AG04450 (cell line): ENCODE measurements at places on chromosomes 2 and 18. TPM values are rescaled to one million over a fixed set of nuclear protein-coding genes. Genes with fewer than 3 reads are reported as not detected.
A peak's percentile ranks its signal among the peaks of the same experiment; 100 is the strongest.

DNA sequence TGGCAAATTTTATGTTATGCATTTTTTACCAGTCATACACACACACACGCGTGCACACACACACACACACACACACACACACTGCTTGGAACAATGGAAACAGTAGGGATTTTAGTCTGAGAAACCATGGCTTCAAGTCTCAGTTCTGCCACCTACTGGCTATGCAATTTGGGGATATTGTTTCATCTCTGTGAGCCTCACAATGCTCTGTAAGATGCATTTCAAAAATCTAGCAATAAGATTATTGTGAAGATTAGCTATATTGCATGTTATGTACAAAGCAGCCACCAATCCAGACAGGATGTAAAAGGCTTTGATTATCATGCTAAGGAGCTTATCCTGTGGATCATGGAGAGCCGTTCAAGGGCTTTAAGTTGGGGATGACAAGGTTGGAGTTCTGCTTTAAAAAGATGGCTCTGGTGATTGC is 401.4 kb downstream of the NBAS start:
- peak; percentile 23 for DNase-seq

GRCh38 chr2:20184067-20184938 is 40.6 kb downstream of the SDC1 start:
- DNase-seq, result peak; percentile 43

DNA sequence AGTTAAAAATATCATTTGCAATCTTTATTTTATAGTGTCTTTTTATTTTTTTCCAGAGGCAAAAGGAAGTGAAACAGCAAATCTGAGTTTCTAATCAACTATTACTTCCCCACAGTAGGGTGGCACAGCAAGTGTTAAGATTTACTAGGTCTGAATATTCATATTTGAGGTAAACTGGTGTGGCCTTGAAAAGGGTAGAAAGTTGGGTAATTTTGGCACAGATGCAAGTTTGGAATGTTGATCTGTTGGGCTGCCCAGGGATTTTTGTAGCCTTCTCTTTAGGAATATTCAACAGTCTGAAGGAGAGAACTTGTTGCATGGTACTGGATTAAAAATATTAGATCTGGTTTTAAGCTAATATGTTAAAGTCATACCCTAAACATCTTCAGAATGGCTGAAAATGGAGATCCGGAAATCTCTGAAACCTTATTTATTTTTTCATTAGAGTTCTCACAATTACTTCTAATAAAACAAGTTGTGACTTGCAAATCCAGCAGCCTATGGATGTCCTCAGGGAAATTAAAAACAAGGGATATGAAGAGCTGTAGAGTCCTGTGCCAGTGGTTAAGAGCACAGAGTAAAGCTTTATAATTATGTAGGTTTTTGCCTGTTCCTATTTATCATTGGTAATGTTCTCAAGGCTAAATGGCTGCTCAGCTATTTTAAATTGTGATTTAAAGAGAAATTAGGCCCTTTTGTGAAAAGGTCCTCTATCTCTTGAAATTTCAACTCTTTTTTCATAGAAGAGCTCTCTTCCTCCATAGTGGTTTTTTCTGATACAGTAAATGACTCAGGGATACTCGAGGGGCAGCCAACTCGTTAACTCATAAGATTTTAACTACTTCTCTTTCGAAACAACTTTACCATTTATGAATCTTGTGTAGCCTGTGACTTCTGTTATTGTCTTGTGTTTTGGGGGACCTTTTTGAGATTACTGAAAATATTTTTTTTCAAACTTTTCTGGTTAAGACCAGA is 11.0 kb downstream of the TANK start:
- no peak for DNase-seq

DNA sequence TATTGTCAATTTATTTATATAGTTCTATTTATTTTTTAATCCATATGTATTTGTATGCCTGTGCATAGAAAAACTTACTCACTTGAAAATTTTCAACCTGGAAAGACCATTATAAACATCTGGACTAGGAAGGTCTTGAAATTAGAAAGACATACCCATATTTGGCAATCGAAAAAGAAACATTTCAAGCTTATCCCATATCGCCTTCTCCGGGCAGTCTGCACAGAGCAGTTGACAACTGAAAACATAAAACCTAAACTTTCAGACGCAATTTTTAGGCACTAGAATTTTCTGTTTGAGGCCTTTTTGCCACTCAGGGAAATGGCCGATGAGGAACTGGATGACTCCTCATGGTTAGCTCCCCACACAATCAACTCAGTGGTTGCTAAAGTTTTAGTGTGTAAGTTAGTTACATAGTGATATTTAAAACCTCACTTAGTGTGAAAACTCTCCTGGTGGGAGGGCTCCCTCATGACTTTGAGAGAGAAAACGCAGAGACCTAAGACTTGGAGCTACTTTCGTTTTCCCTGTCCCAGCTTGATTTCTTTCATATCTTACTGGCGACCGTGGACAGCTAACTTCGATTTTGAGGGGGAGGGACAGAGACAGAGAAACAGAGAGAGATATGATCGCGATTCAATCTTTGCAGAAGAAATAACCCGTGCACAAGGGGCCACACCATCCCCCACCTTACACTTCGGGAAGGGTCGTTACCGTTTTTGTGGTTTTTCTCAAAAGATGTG is 3.2 kb upstream of the HOXD12 start:
- DNase-seq, result no peak

DNA sequence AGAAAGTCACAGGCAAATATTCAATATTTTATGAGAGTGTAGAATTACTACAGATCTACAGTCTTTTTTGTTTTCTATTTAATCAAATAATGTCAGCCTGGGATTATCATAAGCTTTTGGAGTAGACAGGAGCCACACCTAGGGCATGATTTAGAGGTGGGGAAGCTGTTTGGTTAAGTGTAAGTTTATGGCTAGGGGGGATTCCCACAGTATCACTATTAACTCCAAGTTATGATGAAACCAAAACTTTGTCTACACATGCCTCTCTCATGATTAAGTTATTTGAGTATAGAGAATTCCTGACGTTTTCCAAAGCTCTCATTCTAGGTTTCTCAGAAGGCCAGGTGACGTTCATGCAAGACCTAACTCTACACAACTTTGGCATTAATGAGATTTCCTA is 2.1 kb downstream of the SERPINB10 start:
- no peak for DNase-seq

DNA sequence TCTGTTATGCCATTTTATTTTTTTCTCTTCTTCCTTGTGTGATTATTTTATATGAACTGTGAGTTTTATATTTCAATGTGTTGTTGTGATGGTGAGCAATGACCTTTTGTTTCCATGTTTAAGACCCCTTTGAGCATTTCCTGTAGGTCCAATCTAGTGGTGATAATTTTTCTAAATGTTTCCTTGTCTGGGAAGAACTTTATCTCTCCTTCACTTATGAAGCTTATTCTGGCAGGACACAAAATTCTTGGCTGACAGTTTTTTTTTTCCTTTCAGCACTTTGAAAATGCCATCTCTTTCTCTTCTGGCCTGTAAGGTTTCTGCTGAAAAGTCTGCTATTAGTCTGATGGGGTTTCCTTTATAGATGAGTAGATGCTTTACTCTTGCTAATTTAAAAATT is 53.2 kb downstream of the G6PC2 start:
- DNase-seq, result no peak

DNA sequence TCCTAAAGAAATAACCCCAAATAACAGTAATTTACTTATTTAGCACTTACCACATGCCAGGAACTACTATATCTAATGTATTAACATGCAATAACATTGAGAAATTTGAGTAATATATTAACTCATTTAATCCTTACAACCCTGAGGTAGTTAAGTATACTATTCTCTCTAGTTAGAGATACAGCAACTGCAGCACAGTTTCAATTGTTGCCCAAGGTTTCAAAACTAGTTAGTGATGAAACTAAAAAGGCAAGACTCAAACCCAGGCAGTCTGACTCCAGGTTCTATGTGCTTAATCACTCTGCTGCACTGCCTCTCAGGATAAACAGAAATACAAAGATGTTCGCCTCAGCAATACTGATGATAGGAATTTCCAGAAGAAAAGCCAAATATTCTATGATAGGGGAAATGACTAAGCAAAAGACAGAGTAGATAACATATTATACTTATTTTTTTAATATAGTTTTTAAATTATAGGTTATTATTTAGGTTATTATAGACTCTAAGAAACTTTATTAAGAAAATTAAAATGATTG is 88.0 kb downstream of the SS18 start:
- no peak for DNase-seq

DNA sequence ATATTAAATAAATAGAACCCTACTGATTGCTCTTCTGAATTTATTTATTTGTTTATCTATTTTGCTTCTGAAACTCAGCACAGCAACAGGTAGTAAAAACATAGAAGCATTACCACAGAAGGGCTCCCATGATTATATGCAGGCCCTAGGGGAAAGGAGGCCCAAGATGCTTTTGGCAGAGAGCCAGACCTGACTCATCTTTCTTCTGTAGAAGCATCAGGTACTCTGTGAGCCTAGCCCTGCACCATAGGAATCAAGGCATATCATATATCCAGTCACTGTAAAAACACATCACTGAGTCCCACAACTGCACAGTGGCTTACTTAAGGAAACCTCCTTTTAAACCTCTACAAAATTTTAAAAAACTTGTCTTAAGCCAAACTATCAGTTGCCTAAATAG is 1.8 kb downstream of the SCN9A start:
- peak; percentile 59 for DNase-seq

- no peak for DNase-seq
These were observed 311.1 kb downstream of the NRXN1 start for GRCh38 chr2:50720697-50721315.

DNA sequence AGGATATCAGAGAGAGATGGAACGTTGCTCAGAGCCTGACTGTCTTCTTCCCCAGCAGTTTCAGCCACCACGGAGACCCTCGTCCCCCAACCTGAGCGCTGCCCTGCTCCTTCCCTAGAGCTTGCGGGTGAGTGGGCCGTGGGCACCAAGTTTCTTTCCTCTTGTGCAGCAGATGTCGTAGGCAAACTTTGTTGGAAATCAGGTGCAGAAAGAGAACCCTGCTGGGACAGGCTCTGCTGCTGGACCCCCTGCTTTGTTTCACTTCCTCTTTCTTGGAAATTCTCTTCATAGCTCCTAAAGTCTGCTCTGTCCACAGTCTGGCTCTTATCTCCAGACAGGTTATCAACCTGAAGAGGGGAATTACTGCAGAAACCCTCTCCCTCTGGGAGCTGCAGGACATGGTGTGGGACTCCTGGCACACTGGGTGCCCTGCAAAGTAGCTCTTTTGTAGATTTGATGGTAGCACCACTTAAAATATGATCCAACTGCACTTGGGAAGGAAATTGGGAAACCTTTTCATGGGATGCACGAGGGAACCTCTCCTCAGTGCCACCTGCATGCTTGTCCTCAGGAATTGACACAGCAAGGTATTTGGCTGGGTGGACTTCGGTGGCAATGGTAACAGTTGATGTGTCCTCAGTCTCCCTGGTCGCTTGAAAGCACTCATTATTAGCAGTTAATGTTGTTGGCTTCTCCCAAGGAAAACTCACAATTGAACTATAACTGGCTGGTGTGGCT is 92.2 kb downstream of the ALPK2 start:
- DNase-seq, result no peak

Gene LYPD1
- polyA plus RNA-seq, result 60.3 and 64.7 TPM in 2 replicates

Gene RAB11FIP5
- polyA plus RNA-seq, result 29.6 and 37.5 TPM in 2 replicates
